ENCODE measurements at places on chromosomes 3 and 15.

DNA sequence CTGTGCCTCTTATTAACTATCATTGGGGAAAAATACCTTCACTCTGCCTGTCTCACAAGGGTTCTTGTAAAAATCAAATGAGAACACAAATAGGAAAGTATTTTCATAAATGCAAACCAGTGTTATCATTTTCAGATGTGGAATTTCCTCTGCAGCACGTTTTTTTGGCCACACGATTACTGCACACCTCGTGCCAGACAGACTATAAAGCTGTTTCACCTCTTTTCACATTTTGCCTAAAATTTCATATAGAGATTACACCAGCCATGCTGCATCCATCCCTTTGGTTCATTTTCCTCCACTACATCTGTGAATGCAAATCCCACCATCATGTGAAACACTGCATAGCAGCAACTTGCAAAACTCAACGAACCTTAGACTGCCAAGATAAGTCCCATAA, 1.2 kb upstream of the TMOD2 start:
- no peak for DNase-seq

DNA sequence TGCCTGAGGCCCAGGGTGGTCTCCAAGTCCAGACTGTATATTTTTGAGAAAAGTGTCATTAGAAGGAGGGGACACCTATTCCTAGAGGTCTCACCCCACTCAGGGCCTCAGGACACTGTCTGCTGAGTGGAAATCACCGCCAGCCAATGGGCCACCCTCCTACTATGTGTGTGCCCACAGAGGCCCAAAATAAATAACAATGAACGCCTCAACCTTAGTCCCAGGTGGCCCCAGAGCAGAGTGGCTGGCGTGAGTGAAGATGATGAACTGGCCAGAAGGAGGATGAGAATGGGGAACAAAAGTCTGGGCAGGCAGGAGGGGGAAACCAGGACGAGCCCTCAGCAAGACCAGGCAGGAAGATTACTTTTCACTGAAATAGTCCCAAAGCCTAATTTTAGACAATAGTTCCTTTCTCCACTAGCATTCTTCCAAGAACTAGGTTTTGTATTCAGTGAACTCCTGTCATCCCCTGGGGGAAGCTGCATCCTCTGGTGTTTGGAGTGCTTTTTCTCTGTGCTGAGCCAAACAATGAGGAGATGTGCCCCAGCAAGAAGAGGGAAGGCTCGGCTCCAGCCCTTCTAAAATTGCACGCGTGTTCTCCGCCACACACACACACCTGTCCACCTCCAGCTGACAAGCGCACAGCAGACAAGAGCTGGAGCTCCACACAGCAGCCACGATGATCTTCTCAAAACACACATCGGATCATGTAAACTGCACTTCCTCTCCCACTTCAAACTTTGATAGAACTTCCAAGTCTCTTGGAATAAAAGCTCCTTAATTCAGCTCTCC, 72.2 kb downstream of the ADCY5 start:
- DNase-seq: no peak

GRCh38 chr3:122513386-122514122, 1.2 kb downstream of the KPNA1 start:
- no peak for DNase-seq

DNA sequence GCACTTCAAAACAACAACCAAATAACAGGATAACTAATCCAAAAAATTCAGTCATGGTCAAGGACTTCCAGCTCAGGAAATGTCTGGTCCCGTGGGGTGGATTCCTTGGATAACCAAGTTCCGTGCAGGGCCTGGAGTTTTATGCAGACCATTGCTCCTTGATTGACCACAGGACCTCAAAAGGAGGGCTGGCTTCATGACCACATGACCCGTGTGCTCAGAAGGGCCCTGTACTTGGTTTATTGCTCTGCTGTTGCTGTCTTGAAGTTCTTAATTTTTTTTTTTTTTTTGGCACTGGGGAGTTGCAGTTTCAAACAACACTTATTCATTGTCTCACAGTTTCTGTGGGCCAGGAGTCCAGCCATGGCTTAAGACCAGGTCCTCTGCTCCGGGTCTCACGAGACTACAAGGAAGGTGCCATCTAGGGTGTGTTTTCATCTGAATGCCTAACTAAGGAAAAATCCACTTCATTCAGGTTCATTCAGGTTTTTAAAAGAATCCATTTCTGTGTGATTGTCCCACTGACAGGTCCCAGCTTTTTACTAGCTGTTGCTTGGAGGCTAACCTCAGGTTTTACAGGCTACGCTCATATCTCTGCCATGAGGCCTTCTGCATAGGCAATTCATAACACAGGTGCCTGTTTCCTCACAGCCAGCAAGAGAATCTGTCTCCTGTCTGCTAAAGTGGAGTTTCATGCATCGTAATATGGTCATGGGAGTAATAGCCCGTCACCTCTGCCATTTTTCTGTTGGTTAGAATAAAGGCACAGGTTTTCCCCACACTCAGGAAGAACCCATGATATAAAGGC, 65.3 kb downstream of the FLNB start:
- no peak for DNase-seq

GRCh38 chr3:159831466-159831865, 157.2 kb upstream of the IL12A start:
- no peak for DNase-seq

GRCh38 chr3:159139326-159139725, 337.5 kb downstream of the MFSD1 start:
- DNase-seq: no peak

GRCh38 chr3:158260392-158260791, 150.5 kb downstream of the RSRC1 start:
- no peak for DNase-seq

GRCh38 chr3:1532935-1533606, 440.2 kb downstream of the CNTN6 start:
- no peak for DNase-seq

- no peak for DNase-seq
Observed at GRCh38 chr3:11903047-11903446, 56.4 kb upstream of the TAMM41 start.

DNA sequence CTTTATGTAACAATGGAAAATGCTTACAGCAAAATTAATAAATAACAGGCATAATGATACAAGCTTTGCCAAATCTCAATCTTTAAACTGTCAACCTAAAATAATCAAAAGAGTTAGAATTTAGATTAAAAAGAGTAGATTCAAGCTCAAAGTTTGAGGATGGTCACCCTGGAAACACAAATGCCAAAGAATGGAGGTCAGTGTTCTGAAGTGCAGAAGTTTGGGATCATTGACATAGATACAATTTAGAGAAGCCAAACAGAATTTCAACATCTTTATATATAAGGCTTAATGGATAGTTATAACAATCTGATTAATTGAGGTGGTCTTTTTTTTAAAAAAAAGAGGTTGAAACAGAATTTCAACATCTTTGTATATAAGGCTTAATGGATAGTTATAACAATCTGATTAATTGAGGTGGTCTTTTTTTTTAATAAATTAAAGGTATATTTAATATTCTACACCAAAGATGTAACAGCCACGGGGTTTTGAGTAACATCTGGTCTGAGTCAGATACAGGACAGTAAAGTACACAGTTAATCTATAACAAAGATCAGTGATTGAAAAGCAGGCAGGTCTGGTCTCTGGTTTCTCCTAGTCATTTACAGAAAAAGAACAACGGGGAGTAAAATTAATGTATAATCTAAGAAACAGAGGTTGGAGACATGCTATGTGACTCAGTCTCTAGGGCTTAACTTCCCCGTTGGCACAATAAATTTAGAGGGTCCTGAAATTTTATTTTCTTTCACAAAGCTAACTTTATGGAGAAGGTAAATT, 490.7 kb downstream of the GBE1 start:
- DNase-seq: no peak

DNA sequence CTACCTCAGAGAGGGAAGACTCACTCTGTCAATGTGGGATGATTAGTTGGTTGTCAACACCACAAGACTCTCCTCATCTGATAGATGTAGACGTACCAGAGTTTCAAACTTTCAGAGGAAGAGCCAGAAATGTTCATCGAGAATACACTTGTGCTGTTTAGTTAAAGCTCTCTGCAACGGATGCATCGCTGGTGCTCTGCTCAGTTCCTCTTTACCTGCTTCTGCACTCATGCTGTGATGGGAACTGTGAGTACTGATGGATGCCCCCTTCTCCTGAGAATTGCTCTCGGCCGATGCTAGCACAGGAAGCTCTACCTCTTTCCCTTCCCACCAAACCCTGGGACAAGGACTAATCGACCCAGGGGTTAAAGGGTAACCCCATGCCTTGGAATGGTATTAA, 51.8 kb upstream of the CCDC54 start:
- DNase-seq: no peak

- no peak for DNase-seq
Observed at GRCh38 chr3:105174017-105174615, 192.6 kb upstream of the ALCAM start.

GRCh38 chr3:62662677-62663076, 212.5 kb downstream of the CADPS start:
- no peak for DNase-seq

GRCh38 chr3:149792452-149793270, at the start of gene ANKUB1:
TSS of gene ANKUB1 (minus strand) at chr3:149792554. CDS start at chr3:149792366, 188 bp downstream.
- no peak for DNase-seq

GRCh38 chr3:127049393-127049792, 66.5 kb downstream of the PLXNA1 start:
- no peak for DNase-seq

GRCh38 chr3:160935413-160936095, 169.6 kb downstream of the B3GALNT1 start:
- DNase-seq: no peak

- DNase-seq: no peak
Observed at GRCh38 chr3:119308355-119308754, 14.2 kb downstream of the ARHGAP31 start.

GRCh38 chr3:194638991-194639605, 5.9 kb upstream of the TMEM44 start:
- DNase-seq: no peak

DNA sequence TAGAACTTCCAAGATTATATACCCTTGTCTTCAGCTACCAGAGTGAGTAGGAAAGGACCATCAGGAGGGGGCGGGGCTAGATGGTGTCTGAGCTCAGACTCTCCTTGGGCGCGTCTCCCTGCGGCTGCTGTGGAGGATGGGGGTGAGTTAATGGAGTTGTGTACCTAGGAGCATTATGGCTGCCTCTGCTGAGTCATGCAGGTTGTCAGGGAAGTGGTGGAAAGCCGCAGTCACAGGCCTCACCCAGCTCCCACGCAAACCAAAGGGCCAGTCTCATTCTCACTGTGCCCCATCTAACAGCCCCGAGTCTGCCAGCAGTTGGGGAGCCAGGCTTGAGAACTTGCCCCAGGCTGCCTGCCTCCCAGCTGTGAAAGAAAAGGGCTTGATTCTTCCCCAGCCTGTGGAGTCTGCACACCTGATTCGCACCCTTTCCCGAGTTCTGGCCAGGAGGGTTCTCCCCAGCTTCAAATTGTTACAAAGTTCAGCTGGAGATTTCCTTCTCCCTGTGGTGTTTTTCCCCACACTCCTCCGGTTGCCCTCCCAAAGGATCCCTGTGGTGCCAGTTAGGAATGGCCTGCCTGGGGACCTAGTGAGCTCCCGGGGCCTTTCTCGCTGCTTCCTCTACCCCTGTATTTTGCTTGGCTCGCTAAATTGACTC, 143.3 kb downstream of the HCN4 start:
- no peak for DNase-seq

DNA sequence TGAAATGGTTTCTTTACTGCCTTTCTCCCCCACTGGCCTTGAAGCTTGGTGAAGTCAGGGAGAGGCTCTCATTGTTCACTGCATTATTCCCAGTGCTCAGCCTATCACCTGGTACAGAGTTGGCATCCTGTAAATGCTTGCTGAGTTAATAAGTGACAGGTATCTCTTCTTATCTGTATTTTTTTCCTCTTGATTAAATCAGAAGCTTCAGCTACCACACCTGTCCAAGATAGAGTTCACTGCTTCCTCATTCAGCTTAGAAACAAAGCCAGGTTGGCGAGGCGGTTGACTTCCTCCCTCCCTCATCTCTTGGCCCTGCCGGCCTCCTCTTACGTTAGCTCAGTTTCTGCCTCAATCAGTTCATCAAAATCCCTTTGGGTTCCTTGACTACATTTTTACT, 142.8 kb downstream of the LIPC start:
- DNase-seq: no peak

DNA sequence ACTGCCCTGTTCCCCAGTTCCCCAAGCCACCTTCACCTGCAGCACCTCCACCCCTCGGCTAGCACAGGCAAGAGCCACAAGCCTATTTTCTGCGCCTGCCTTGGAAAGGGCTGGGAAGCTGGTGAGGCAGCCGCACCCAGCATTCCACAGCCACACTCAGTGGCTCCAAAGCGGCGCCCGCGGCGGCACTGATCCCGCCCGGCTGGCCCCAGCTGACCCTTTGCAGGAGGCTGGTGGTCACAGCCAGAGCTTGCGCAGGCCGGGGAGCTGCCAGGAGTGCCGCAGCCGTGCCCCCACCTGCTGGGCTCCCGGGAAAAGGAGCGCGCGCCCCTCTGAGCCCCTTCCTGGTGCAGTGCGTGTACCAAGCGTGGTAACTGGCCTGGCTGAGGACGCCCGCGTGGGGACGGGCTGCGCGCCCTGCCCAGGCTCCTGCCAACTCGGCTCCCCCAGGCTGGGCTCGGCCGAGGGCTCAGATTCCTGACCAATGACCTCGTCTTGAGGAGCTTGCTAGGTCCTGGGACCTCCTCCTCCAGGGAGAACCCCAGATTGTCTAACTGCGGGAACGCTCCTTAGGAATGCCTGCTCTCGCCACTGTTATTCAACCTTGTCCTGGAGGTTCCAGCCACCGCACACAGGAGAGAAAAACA, 13.3 kb downstream of the GRAMD2A start:
- no peak for DNase-seq

- DNase-seq: no peak
Observed at GRCh38 chr3:21435871-21436270, 315.1 kb downstream of the ZNF385D start.

DNA sequence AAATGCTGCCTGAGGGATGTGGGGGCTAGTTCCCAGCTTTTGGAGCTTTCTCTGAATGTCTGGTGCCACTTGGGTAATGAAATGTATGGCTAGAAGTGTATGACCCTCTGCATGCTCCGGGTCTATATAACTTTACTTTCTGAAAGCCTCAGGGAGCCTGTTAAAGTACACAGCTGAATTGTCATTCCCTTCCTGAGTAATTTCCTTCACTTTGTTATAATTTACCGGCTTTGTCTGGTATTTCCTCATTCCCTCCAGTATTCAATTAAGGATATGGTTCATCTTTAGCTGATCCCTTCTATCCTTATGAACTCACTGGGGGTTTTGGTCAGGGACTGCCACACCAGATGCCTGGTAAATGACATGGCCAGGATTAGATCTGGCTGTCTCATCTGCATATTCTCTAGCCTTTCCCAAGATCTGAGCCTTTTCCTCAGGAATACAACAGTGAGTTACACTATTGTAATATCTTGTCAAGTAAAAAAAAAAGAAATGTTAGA, 620.3 kb downstream of the ZPLD1 start:
- DNase-seq: no peak

GRCh38 chr3:71778353-71778752, 6.6 kb downstream of the PROK2 start:
- no peak for DNase-seq

- DNase-seq: no peak
Observed at GRCh38 chr3:16998236-16998923, 113.6 kb downstream of the PLCL2 start.

Measured in putamen (tissue), 1 donor.